ENCODE measurements at places on chromosomes 12 and 14.

- DNase-seq = no peak
Measured at GRCh38 chr12:116551952-116552772, 7.0 kb upstream of the MAP1LC3B2 start.

GRCh38 chr12:117832459-117833457 is 136.0 kb downstream of the KSR2 start:
- peak; percentile 63 for DNase-seq

GRCh38 chr12:124419292-124420040 is 124.6 kb downstream of the RFLNA start:
- DNase-seq = no peak

DNA sequence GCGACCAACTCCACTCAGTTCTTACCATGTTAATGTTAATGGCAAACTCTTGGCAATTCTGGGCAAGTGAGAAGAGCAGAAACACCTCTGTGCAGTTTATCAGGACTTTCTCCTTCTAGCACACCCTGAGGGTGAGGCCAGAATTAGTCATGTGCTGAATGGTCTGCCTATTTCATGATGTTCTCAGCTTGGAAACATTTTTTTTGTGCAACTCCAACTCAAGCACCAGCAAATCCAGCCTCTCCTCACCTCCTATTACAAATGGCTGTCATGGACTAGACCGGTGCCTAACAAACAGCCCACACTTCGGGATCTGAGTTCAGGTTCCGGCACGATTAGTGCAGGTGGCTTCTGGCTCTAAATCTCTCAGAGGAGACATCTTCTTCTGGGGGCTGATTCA is 246.0 kb downstream of the ZFP36L1 start:
- DNase-seq = no peak

GRCh38 chr12:13289653-13290289 is 93.2 kb downstream of the EMP1 start:
- DNase-seq = peak; percentile 37

GRCh38 chr12:77324763-77325468 is 259.5 kb upstream of the E2F7 start:
- peak; percentile 36 for DNase-seq

- no peak for DNase-seq
Measured at GRCh38 chr14:68896132-68896531, 83.0 kb downstream of the ACTN1 start.

- no peak for DNase-seq
Measured at GRCh38 chr14:76245097-76245496, 93.4 kb downstream of the GPATCH2L start.

DNA sequence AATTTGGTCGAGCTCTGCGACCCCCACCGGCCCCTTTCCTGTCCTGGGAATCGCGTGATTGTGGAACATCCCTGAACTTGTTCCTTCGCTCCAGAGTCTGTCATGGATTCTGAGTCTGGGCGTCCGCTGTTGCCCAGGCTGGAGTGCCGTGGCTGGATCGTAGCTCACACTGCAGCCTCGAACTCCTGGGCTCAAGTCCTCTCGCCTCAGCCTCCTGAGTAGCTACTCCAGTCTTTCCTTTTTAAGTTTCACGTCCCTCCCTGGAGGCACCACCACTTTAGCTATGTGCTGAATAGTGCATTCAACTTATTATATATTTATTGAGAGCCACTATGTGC is 698 bp downstream of the ACOT6 start:
- no peak for DNase-seq

GRCh38 chr14:93977790-93978581 is 1.6 kb upstream of the ASB2 start:
- no peak for DNase-seq

GRCh38 chr14:34368115-34368970 is 93.7 kb downstream of the SPTSSA start:
- peak; percentile 17 for DNase-seq

DNA sequence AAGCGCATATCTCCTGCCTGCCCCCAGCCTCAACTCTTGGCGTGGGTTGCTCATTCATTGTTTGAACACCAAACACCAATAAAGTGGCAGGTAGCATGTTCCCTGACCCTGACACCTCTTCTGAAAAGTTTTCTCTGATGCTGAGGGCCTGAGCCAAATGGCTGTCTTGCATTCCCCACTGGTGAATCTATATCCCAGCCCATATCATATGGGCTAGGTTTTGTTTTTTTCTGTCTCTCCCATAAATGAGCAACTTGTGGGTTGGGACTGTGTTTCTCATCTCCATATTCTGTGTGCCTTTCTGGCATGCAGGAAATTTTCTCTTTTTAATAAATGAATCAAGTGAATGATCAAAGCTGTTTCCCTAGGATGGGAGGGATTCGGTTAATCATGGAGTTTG is 5.0 kb downstream of the MYO1A start:
- DNase-seq = no peak

- DNase-seq = no peak
Measured at GRCh38 chr12:94957006-94957405, 46.5 kb downstream of the NDUFA12 start.

GRCh38 chr12:91241756-91242155 is 59.1 kb upstream of the DCN start:
- no peak for DNase-seq

DNA sequence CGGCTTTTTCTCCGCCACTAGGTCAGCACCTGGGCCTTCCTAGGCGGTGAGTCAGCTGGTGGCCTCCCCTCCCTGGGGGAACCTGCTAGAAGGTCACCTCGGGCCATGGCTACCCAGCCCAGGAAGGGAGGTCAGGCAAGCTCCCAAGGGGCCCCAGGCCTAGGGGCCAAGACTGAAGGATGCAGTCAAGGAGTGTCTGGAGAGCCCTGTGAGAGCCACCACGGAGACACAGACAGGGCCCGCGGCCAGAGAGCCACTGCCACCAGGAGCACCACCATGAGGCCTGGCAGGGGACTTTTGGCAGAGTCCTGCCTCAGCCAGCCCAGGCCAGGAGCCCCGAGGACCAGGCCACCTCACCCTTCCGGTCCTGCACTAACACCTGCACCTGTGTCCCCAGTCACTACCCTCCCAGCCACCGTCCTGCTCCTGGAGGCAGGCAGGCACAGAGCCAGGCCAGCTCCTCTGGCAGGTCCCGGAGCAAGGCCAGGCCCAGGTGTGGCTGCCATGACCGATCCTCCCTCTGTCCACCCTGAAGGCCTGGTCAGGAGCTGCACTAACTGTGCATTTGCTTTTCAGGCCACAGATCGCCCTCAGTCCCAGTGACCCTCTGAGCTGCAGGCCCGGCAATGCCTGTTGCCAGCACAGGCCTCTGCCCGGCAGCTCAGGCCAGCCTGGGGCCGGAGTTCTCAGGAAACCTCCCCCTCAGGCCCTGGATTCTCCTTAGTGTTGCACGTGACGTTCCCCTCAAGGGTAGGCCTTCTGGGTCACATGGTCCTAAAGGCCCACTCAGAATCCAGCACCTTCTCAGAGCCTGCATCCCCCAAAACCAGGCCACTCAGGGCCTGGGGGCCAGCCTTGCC is 6.9 kb downstream of the PHETA1 start:
- DNase-seq = no peak

DNA sequence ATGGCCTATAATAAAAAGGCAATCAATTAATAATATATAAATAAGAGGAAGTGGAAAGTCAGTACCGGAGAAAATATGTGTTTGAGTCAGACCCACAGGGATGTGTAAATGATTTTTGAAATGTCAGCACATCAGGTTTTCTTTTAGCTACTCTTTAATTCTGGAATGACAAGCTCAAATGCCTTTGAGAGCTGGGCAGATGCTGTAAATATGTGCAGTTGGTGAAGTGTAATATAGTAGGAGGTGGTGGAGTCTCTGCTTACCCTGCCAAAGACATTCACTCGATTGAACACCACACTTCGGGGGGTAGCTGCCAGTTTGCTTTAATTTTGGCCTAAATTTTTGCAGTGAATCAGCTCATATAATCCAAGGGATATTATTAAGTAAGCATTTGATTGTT is 93.0 kb downstream of the PLEKHA5 start:
- DNase-seq = no peak

- no peak for DNase-seq
Measured at GRCh38 chr14:101498526-101498860, 62.8 kb upstream of the DIO3 start.

DNA sequence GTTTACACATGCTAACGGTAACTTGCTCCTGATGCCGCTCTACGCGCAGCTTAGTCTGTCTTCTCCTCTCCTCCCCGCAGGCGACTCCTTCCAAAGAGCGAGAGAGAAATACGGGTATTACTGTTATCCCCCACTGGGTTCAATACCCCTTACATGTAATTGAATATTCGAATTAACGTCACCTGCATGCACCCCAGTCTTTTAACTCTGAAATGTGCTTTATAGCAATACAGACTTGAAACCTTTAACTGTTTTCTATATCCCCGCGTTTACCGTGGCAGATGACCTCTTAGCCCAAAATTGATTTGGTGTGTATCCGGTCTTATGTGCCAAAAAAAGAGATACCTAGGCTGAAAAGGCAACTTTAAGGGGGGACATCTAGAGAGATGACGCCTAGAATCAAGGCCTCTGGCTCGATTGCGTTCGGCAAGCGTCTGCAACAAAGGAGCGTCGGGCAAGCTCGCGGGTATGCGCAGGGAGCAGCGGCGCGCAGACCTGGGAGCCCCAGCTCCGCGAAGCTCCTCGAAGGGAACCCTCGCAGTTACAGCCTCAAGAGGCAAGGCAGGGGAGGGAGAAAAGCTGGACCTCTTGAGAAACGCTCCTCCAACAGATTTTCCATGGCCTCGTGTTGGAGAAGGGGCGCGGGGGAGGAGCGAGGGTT is 6.8 kb upstream of the FOXG1 start:
- DNase-seq = no peak

- peak; percentile 51 for DNase-seq
Measured at GRCh38 chr12:89247967-89248366, 104.3 kb downstream of the DUSP6 start.

Data from fibroblast of skin of left biceps (primary cell).